ENCODE measurements at places on chromosomes 3 and 15. TPM values are rescaled to one million over a fixed set of nuclear protein-coding genes. Genes with fewer than 3 reads are reported as not detected.

- DNase-seq = no peak
Observed at GRCh38 chr15:74206801-74207281, 4.3 kb upstream of the STRA6 start.

- no peak for DNase-seq
Observed at GRCh38 chr3:105397974-105398373, 31.3 kb downstream of the ALCAM start.

The NUP210 gene
- 48.8 TPM for total RNA-seq

GRCh38 chr15:45641999-45642932 is 7.4 kb downstream of the SQOR start:
- DNase-seq = no peak

DNA sequence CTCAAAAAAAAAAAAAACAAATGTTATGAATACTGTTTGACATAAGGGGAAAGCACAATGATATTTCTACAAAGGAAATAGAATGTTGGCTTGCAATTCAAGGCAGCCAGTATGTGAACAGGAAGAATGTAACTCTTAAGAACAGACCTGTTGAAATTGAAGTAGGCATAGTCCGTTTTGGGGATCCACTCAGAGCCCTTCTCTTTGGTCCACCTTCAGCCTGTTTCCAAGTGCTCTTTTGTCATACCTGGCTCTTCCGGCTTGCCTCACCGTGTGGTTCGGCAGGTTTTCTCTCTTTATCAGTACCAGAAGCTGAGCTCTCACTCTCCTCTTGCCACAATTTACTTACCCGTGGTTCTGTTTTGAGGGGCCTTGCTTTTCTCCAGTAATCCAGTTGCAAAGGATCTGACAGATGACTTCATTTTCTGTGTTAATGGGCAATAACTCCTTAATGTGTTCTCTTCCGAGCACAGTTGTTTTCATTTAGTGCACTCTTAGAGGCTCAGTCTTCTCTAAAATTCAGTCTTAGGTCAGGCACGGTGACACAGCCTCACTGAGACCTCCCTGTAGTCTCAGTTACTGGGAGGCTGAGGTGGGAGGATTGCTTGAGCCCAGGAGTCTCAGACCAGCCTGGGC is 6.7 kb downstream of the ABHD17C start:
- no peak for DNase-seq

- no peak for DNase-seq
Observed at GRCh38 chr15:89732451-89733172, 18.4 kb downstream of the MESP1 start.

GRCh38 chr15:92674347-92674746 is 18.8 kb upstream of the FAM174B start:
- DNase-seq = no peak

The C3orf22 gene
- total RNA-seq = not detected

The CD200R1 gene
- not detected for total RNA-seq

The ELL3 gene
- total RNA-seq = 6.4 TPM

The SSUH2 gene
- total RNA-seq = 0.61 TPM

GRCh38 chr3:179281825-179282224 is 30.9 kb upstream of the KCNMB3 start:
- no peak for DNase-seq

DNA sequence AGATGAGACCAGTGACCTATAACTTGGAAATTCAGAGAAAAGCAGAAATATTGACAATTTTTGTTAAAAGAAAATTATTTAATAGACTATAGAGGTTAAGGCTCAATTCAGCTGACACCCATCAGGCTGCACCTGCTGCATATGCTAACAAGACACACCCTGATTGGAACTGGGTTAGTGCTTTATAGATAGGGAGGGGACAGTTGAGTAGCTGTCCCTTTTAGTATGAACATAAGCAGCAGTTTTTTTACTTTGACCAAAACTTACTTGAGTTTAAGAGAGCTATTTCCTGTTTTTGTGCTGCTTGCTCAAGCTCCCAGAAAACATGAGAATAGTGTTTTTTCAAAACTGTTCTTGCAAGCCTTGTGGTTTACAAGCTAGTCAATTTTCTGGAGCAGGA is 292.6 kb downstream of the LRRC3B start:
- DNase-seq = no peak

- no peak for DNase-seq
Observed at GRCh38 chr3:159252274-159252673, 450.4 kb downstream of the MFSD1 start.

DNA sequence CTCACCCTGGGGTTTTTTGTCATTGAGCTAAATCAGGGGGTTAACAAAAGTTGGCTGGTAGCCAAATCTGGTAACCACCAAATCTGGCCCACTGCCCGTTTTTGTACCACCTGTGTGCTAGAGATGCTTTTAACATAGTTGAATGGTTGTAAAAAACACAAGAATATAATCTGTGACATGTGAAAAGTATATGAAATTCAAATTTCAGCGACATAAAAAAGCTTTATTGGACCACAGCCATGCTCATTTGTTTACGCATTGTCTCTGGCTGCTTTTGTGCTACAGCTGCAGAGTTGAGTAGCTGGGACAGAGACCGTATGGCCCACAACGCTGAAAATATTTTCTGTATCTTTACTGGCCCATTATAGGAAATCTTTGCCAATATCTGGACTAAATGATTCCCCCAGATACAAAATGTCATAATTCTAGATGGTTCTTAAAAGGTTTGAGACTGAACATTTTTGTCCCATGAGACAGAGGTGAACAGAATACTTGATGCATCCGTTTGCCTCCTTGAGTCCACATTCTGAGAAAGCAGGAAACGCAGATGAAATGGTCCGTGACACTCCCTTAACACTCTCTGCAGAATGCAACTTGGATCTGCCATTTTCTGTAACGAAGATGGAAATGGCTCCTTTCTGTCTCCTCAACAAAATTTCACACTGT is 120.9 kb upstream of the PDZRN3 start:
- no peak for DNase-seq

- peak; percentile 12 for DNase-seq
Observed at GRCh38 chr3:126313580-126314304, 43.5 kb downstream of the KLF15 start.

DNA sequence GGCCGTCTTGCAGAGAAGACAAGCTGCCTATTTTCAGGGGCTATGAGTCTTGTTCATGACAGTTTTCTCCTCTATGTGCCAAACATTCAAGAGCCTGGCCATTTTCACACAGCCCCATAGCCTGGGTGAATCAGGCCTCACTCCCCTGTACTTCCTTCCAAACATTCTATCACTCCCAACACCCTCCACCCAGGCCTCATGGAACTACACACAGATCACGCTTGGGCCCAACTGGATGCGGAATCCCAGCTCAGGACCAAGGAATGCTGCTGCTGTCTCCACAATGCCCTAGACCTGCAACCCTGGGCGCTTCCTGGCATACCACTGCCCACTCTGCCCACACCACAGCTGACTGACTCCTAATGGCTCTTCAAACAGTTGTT is 39.4 kb upstream of the PCSK6 start:
- no peak for DNase-seq

The LOXL1 gene
- 9.1 TPM for total RNA-seq

GRCh38 chr3:186254676-186255650 is 107.1 kb downstream of the DGKG start:
- DNase-seq = no peak

- DNase-seq = no peak
Observed at GRCh38 chr3:115644391-115644790, 21.1 kb downstream of the GAP43 start.

The CYP1A2 gene
- total RNA-seq = not detected

GRCh38 chr3:51637144-51637940 is 33.7 kb upstream of the TEX264 start:
- DNase-seq = no peak

DNA sequence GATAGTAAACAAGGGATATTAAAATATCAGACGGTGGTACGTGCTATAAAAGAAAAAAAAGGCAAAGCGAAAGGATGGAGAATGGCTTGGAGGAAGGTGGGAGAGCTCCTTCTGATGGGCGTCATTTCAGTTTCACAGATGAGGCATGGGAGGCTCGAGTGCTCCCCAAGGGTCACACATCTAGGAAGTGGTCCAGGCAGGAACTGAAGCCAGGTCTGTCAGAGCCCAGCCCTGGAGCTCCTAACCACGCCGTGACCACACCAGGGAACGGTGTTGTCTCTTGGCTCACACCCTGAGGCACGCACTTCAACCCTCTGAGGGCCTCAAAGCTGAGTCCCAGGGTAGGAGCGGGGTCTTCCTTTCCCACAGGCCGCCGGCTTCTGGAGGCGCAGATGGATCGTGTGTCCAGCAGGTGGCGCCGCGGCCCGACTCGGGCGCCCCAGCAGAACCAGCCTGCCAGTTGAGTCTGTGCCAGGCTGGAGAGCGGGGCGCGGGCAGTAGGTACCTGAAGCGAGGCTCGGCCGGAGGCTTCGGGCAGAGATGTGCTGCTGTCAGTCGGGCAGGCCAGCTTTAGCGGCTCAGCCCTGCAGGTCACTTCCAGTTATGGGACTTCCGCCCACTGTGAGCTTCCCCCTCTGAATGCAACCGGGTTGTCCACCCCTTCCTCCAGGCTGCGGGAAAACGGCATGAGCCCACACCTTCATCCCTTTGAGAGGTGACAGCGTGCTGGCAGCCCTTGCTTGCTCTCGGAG is 68.1 kb downstream of the SLC6A1 start:
- DNase-seq = peak; percentile 88

GRCh38 chr15:72365844-72366243 is 10.0 kb downstream of the HEXA start:
- no peak for DNase-seq

The CIDEC gene
- total RNA-seq = not detected

All from H9 (cell line).